Suprapubic skin (tissue), 4 donors: ENCODE measurements at places on chromosomes 2 and 18. TPM values are rescaled to one million over a fixed set of nuclear protein-coding genes. Genes with fewer than 3 reads are reported as not detected.
A peak's percentile ranks its signal among the peaks of the same experiment; 100 is the strongest.

DNA sequence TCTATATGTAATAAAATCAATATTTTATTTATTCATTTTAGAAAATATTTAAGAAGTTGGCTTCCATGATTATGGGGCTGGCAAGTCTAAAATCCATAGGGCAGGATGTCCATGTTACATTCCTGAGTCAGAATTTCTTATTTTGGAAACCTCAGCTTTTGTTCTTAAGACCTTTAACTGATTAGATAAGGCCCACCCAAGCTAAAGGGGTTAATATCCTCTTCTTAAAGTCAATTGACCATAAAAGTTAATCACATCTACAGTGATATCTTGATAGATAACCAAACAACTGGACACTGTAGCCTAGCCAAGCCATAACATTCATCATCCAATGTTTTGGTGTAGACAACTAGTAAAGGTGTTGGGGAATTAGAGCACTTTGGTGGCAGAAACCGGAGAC is 1035.4 kb upstream of the ZEB2 start:
- no peaks in the 10 kb centered on the region for H3K36me3 ChIP-seq
- no peaks in the 10 kb centered on the region for H3K4me1 ChIP-seq
- H3K27ac ChIP-seq: no peak overlapping the region
- H3K4me3 ChIP-seq: no peak overlapping the region
- H3K27me3 ChIP-seq: no peaks in the 10 kb centered on the region
- DNase-seq: no peak

DNA sequence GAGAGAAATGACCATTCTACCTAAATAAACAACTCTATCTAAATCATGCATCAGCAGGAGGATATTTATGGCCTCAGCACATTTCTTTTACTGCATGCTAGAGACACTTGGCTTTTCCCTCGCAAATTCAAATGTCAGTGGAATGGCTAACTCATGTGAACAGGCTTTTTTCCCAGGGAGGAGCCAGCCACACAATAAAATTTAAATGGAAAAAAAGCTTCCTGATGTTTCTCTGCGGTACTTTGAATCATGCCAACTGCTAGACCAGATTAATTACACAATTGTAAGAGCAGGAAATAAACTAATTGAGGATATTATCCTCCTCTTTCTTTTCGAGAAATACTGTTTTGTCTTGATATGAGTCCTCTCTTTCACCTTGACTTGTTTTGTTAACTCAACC is 676.3 kb downstream of the IRS1 start:
- no peak overlapping the region for H3K4me3 ChIP-seq
- DNase-seq: no peak
- H3K4me1 ChIP-seq: peaks cover 59% of the 10 kb centered on the region
- H3K36me3 ChIP-seq: no peaks in the 10 kb centered on the region
- H3K27me3 ChIP-seq: no peaks in the 10 kb centered on the region

DNA sequence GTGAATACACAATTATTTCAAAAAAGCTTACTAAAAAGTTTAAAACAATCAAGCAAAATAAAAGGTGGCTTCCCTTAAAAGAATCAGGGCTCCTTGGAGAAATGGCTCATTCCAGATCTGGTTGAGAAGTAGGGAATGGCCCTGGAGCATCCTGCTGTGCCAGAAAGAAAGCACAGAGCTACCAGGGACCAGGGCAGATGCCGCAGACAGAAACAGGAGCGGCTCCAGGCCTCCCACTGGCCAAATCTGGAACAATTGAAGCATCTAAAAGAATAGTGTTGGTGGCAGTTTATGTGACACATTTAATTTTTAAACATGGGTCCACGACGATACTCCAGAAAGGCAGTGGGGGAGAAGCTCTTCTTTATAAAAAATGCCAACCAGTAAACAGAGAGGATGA is 75.5 kb downstream of the GBX2 start:
- H3K27me3 ChIP-seq: no peaks in the 10 kb centered on the region
- H3K36me3 ChIP-seq: no peaks in the 10 kb centered on the region
- H3K27ac ChIP-seq: no peak overlapping the region
- H3K4me3 ChIP-seq: no peak overlapping the region
- H3K4me1 ChIP-seq: no peaks in the 10 kb centered on the region

DNA sequence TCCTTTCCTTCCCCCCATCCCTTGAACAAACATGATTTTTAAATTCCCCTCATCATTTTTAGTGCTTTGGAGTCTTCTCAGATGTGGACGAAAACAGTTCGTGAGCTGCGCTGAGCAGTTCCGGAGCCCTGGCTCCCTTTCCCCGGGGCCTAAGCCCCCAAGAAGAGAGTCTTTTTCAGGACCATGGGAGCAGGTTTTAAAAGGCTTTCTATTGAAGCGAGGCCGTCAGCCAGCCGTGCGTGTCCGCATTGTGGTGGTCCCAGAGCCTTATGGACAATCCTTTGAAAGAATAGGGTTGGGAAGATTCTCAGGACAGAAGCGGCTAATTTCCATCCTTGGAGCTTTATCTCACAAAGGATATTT is 290.7 kb downstream of the SOX11 start:
- no peaks in the 10 kb centered on the region for H3K36me3 ChIP-seq
- no peak overlapping the region for H3K4me3 ChIP-seq
- peaks cover 6% of the 10 kb centered on the region for H3K4me1 ChIP-seq
- H3K27ac ChIP-seq: no peak overlapping the region

GRCh38 chr2:200306931-200307723 is 634 bp downstream of the SPATS2L start:
- H3K27me3 ChIP-seq: no peaks in the 10 kb centered on the region
- peak overlapping the region; percentile 98 for H3K4me3 ChIP-seq
- H3K36me3 ChIP-seq: no peaks in the 10 kb centered on the region
- peaks cover 35% of the 10 kb centered on the region for H3K4me1 ChIP-seq

- no peak overlapping the region for H3K27ac ChIP-seq
- DNase-seq: no peak
- no peaks in the 10 kb centered on the region for H3K27me3 ChIP-seq
- peaks cover 14% of the 10 kb centered on the region for H3K4me1 ChIP-seq
- H3K4me3 ChIP-seq: peak overlapping the region; percentile 57
Observed at GRCh38 chr2:162343492-162343823, 474 bp upstream of the GCA start.

The ABCG8 gene
- not detected for total RNA-seq

- no peak for DNase-seq
- H3K4me1 ChIP-seq: no peaks in the 10 kb centered on the region
- no peaks in the 10 kb centered on the region for H3K27me3 ChIP-seq
- no peak overlapping the region for H3K4me3 ChIP-seq
- H3K36me3 ChIP-seq: peaks cover 51% of the 10 kb centered on the region
Observed at GRCh38 chr2:24712296-24712695, 80.9 kb downstream of the PTRHD1 start.

DNA sequence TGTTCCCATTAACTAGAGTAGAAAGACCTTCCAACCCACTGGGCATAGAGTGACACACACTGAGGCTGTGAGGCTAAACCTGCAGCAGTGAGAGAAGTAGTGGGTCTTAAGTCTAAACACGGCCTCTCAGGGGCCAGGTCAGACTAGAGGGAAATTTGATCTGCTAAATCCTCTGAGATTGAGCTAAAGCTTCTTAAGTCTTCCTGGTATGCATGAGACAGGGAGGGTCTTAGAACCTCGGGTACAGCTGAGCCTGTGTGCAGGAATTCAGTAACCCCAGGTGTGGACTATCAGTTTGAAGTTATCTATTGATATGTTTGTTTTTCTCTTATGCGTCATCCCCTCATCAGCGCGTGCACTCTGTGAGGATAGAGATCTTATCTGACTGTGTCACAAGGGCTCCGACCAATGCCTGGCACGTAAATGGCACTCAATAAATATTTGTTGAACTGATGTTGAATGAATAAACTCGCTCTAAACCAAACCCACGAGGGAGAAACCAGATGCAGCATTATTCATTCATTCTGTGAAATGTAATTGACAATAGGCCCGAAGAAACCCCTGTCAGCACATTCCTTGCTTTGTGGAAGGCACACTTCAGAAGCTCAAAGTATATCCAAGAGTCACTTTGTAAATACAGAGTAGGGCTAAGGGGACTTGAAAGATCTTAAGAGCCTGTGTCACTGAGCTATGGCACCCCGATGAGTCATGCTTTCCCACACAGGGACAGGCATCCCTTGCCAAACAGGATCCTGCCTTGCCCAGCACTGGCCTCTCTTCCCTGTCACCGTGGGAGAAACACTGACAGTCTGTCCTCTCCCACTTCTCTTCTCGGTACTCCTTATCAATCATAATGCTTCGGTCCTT is 21.7 kb upstream of the RAB10 start:
- H3K4me1 ChIP-seq: peaks cover 71% of the 10 kb centered on the region
- no peaks in the 10 kb centered on the region for H3K36me3 ChIP-seq
- H3K27ac ChIP-seq: peak overlapping the region; percentile 82
- no peaks in the 10 kb centered on the region for H3K27me3 ChIP-seq
- H3K4me3 ChIP-seq: no peak overlapping the region

GRCh38 chr2:207692206-207693065 is 19.0 kb upstream of the CCNYL1 start:
- H3K27ac ChIP-seq: no peak overlapping the region
- H3K4me1 ChIP-seq: no peaks in the 10 kb centered on the region
- H3K36me3 ChIP-seq: no peaks in the 10 kb centered on the region
- H3K27me3 ChIP-seq: no peaks in the 10 kb centered on the region
- DNase-seq: no peak

DNA sequence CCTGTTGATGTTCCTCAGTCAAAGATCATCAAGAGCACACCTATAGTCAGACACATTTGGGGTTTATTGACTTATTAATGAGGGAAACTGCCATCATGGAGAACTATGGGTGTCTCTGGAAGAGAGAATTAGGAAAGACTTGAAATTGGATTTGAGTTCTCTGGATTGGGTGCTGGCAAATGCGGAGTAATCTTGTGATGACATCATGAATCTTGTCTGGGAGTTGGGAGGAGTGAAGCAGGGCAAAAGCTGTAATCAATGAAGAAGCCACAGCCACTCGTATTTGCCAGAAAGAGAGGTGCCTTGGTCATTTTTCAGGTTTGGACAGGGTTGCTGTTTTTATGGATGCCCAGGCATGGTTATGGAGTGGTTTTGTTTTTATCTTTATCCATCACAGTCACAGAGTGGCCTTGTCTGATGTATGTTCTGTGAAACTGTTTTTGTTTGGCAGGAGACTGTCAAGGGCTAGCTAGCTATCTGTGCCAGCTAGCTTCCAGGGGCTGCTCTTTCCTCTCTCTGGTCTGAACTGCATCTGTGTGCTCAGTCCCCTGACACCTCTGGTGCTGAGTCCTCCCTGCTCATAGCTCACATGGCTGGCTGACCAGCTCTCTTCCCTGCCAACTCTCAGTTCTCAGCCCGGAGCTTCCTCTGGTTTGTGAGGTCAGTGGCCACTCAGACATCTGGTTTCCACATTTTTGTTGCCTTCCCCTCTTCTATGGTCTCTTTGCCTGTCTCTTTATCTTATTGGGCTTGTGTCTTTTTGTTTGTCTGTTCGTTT is 193.4 kb upstream of the RMP24 start:
- no peaks in the 10 kb centered on the region for H3K4me1 ChIP-seq
- H3K4me3 ChIP-seq: no peak overlapping the region
- H3K27me3 ChIP-seq: peaks cover 4% of the 10 kb centered on the region
- H3K36me3 ChIP-seq: no peaks in the 10 kb centered on the region
- no peak overlapping the region for H3K27ac ChIP-seq
- DNase-seq: no peak

GRCh38 chr2:223865124-223865523 is 27.7 kb upstream of the AP1S3 start:
- no peak overlapping the region for H3K4me3 ChIP-seq
- H3K27me3 ChIP-seq: no peaks in the 10 kb centered on the region
- no peak for DNase-seq
- H3K27ac ChIP-seq: no peak overlapping the region
- H3K4me1 ChIP-seq: no peaks in the 10 kb centered on the region
- no peaks in the 10 kb centered on the region for H3K36me3 ChIP-seq

DNA sequence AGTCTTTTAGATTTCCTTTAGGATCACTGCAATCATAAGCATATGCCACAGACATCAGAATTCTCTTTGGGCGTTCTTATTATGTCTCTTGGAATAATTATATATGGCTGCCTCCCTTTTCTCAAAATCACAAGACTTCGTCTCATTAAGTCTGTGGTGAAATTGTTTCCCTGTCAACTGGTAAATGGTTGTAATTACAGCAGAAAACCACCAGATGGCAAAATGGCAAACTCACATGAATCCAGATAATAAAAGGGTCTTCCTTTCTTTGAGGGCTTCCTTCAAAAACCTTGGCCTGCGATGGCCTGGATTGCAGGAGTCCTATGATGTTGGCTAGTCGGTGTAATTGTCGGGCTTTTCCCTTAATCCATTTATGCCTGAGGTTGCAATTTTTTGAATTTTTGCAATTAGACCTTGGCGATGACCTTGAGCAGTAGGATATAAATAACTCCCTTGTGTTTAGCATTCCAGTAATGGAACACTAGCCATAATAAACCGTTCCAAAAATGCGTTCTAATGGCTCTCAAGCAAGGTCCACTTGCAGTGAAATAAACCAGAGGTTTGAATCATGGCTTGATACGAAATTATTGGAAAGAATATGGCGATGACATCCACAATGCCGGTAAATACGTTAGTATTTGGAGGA is 656.4 kb downstream of the MBD2 start:
- no peaks in the 10 kb centered on the region for H3K27me3 ChIP-seq
- H3K4me3 ChIP-seq: no peak overlapping the region
- no peaks in the 10 kb centered on the region for H3K36me3 ChIP-seq

DNA sequence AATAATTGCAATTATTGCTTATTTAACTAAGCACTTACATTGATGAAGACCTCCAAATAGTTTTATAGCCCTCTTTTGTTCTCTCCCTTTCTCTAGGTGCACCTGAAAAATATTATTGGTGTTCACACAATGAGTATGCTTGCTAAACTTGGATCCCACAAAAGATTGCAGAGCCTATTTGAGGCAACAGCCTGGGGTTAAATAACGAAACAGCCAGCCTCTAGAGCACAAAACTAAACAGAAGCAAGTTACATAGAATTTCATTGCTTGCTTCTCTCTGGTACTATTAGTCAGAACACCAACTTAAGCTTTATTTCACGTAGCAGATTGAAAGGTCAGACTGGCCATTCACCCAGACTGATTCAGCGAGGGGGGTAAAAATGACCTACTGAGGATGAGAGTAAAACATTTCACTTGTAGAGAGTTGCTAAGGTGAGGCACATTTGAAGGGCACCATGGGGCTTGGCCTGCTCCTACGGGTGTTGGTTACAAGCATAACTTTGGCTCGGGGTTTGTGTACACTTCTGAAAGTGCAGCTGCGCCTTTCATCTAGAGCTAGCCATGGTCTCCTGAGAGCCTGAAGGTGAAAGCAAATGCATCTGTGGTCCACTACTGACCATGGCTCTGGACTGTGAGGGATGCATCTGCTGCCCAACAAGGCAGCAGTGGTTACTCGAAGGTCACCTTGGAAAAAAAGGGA is 225.1 kb upstream of the LRRTM1 start:
- H3K27me3 ChIP-seq: no peaks in the 10 kb centered on the region
- no peak for DNase-seq
- H3K4me1 ChIP-seq: no peaks in the 10 kb centered on the region
- H3K36me3 ChIP-seq: no peaks in the 10 kb centered on the region

The DSG4 gene
- 20.9 TPM for total RNA-seq

The VSNL1 gene
- total RNA-seq: 6.0 TPM

The MARCHF4 gene
- total RNA-seq: 0.23 TPM
